ENCODE measurements at places on chromosomes 16 and 17. TPM values are rescaled to one million over a fixed set of nuclear protein-coding genes. Genes with fewer than 3 reads are reported as not detected.

The NOTUM gene
- not detected for total RNA-seq

The CDH5 gene
- total RNA-seq, result 0.15 TPM

The CDRT15L2 gene
- total RNA-seq, result not detected

The OTOP2 gene
- not detected for total RNA-seq

The CEP112 gene
- total RNA-seq, result 7.2 TPM

The C17orf78 gene
- not detected for total RNA-seq

The ZNF624 gene
- 2.3 TPM for total RNA-seq

The MEIOC gene
- 3.0 TPM for total RNA-seq

The ZFP3 gene
- 0.81 TPM for total RNA-seq

The AMDHD2 gene
- 28.8 TPM for total RNA-seq

The LITAFD gene
- not detected for total RNA-seq

The CTRL gene
- 1.4 TPM for total RNA-seq

The KIF18B gene
- 39.9 TPM for total RNA-seq

The BAIAP3 gene
- 1.8 TPM for total RNA-seq

The NLE1 gene
- 37.2 TPM for total RNA-seq

The PLA2G10 gene
- total RNA-seq, result not detected

The KRTAP9-8 gene
- not detected for total RNA-seq

The OR1A1 gene
- not detected for total RNA-seq

The CX3CL1 gene
- total RNA-seq, result 0.19 TPM

The SLFN11 gene
- total RNA-seq, result 5.5 TPM

The TADA2A gene
- 13.1 TPM for total RNA-seq

The CEP295NL gene
- total RNA-seq, result 0.64 TPM

The FOXN1 gene
- total RNA-seq, result not detected

The OR3A2 gene
- total RNA-seq, result not detected

The FOXF1 gene
- not detected for total RNA-seq

The NEUROD2 gene
- total RNA-seq, result 0.18 TPM

The CD300H gene
- total RNA-seq, result 0.67 TPM

The MMP2 gene
- total RNA-seq, result 8.7 TPM

The SLFN13 gene
- 5.2 TPM for total RNA-seq

The PHOSPHO1 gene
- 0.97 TPM for total RNA-seq

The GRIN2C gene
- total RNA-seq, result 0.27 TPM

The UTS2R gene
- not detected for total RNA-seq

The CACNG3 gene
- not detected for total RNA-seq

The KRTAP2-1 gene
- total RNA-seq, result not detected

The PABPN1L gene
- total RNA-seq, result not detected

The KRTAP1-1 gene
- not detected for total RNA-seq
